ENCODE measurements at places on chromosomes 6 and 20. TPM values are rescaled to one million over a fixed set of nuclear protein-coding genes. Genes with fewer than 3 reads are reported as not detected.

DNA sequence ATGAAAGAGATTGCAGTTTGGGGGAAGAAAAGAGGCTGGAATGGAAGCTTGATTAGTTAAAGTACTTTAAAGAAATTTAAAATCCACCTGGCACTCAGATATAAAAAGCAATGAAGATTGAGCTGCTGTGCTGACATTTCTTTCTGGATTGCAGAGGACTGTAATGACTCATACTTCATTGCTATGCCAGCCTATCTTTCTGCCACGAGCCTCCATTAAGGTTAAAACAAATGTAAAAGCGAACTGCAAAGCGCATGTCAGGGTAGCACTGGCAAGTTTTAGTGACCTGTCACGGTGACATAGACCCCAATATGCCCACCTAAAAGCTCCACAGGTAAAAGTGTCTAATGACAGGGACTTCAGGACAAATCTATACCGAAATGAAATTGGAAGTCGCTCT is 449.6 kb downstream of the C6orf118 start:
- no peak for DNase-seq

- DNase-seq, result peak; percentile 52
Measured at GRCh38 chr6:137867685-137868509, 838 bp downstream of the TNFAIP3 start.

DNA sequence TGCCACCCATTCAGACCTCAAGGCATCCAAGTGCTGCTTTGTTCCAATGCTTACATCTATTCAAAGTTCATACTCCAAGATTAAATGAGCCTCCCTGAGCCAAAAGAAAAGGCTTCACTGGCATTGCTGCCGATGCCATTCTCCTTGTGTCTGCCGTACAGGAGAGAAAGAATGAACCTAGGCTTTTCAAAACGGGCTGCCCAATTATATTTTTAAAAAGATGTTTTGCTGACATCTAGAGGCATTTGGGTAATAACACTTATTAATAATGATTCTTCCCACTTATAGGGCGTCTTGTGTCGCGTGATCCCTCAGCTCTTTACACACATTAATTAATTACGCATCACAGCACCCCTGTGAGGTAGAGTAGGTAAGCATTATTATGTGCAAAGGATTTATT is 545.6 kb downstream of the PKHD1 start:
- DNase-seq, result peak; percentile 45

DNA sequence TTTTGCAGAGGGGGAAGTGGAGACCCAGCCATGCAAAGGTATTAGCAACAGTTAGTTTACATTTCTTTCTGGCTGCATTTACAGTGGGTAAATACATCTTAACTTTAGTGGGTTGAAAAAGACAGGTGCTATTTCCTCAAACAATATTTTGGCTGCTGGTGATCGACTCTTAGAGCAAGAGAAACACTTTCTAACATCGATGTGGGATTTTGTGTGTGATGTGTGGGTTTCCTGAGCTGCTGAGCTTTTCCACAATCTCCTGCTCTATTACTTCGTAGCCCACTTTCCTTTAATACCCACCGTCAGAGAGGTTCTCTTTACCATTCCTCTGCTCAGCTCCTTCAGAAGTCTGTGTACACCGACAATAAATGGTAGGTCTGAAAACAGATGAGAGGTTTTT is 339.0 kb downstream of the NRN1 start:
- no peak for DNase-seq

DNA sequence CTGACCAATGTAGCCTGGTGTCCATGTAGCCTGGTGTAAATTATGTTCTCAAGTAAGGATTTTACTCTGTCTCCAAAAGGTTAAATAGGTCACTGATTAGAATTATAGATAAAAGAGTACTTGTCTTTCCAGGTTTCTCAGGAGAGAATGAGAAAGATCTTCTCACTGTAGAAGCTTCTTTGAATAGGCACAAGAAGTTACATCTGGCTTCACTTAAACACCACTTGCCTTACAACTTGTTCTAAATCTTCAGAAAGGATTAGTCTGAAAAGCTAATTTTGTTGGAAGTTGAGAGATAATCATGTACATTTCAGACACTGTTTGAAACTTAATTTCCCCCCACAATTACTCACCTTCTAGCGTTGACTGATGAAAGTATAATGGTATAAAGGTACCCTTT is 275.3 kb downstream of the FARS2 start:
- DNase-seq, result no peak

The RRBP1 gene
- total RNA-seq, result 144 TPM

The GCNT2 gene
- total RNA-seq, result 6.3 TPM

The PGC gene
- total RNA-seq, result not detected

The TAGAP gene
- 3.6 TPM for total RNA-seq

Measured in tongue (tissue), 3 donors.